ENCODE measurements at places on chromosomes 5 and 9. TPM values are rescaled to one million over a fixed set of nuclear protein-coding genes. Genes with fewer than 3 reads are reported as not detected.

DNA sequence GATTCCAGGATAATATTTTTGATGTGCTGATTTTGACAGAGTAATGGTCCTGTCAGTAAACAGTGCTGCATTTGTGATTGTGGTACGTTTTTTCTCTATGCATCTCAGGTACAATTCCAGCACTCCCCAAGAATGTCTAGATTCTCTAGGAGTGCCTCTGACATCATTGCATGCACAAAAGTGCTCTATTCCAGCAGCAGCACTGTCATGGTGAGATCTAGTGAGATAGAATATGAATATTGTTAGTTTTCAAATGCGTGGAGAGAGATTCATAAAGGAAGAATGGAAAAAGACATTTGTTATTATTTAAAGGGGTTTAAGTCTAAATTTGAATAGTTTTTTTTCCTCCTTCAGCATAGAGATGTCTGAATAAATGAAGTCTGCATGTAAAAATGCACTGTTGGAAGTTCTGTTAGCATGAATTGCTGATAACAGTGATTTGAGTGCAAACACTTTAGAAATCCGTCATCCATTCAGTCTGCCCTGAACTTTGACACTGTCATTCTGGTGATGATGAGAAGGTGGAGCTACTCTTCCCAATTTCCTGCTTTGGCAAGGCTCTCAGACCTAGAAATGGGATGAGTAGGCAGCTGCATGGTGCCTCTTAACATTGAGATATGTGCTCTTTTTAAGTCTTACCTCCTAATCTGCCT is 84.6 kb downstream of the GAPVD1 start:
- DNase-seq, result no peak

Gene BAAT
- total RNA-seq, result 0.15 TPM

DNA sequence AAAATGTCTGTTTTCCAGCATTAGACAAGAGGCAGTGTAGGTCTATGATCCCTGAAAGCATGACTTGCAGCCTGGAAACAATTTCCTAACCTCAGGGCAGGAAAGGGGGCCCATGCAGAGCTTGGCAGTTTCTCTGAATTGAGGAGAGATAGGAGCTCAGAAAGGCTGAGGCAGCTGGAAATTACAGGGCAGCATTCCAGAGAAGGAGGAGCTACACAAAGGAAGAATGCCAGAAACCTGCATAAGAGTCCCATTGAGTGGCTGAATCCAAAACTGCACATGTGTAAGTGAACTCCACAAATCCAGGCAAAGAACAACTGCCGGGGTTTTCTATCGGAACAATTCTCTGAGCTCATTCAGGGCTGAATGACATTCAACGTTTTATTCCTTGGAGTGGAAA is 346.8 kb downstream of the PIK3R1 start:
- no peak for DNase-seq

Gene CEL
- total RNA-seq, result 0.37 TPM

Gene TNC
- not detected for total RNA-seq

Gene RFESD
- total RNA-seq, result 2.2 TPM
